ENCODE measurements at places on chromosomes 16 and 17.
A peak's percentile ranks its signal among the peaks of the same experiment; 100 is the strongest.

DNA sequence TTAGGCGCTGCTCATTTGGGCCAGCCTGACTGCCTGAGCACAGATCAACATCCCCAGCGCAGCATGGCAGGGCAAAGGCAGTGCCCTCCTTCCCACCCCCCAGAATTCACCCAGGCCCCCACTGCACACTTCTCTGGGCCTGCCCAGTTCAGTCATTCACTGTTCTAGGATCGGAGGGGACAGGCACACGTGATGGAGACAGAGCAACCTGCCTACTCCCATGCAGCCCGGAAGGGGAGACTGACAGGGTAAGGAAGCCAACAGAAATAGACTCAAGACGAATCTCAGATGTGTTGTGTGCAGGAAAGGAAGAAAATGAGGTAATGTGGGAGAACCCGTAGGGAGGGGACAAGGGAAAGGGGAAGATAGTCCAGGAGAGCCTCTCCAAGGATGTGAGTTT is 59.2 kb upstream of the LYRM9 start:
- no peak for DNase-seq

DNA sequence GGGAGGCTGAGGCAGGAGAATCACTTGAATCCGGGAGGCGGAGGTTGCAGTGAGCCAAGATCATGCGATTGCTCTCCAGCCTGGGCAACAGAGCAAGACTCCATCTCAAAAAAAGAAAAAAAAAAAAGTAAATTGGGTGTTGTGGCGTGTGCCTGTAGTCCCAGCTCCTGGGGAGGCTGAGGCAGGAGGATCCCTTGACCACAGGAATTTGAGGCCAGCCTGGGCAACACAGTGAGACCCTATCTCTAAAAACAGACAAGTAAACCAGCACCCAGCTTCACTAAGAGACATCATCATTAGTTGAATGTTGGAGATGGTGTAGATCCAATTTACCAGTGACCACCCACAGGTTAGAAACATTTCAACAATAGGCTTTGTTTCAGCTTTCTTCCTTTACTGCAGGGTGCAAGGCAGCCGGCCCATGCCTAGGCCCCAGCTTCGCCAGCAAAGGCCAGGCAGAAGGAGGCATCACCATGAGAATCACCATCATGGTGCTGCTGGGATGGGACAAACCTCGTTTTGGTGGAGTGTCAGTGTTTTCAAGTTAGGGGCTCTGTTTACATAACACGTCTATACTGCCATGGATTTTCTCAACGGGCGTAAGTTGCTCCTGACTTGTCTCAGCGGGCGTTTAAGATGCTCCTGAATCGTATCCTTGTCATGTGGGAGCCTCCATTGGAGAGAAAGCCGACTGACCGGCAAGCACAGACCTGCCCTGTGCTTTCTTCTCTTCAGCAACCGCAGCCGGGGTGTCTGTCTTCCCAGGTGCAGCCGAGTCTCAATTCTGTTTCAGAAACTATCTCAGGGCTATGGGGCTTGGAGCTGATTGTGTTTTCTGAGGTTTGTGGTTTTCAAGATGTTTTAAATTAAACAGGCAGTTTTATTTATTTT is 7.3 kb downstream of the TCF25 start:
- DNase-seq: no peak

DNA sequence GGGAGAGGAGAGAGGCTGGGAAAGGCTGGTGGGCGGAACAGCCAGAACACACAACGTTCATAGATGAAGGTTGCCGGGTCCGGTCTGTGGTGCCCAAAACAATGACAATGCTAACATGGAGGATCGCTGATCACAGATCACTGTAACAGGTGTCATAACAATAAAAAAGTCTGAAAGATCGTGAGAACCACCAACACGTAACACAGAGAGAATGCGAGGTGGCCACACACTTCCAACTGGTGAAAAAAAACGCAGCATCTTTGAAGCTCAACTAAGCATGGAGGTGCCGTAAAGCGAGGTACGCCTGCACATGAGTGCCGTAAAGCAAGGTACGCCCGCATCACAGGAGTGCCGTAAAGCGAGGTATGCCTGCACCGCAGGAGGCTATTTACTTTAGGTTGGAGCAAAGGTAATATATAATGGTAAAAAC is 42.3 kb downstream of the ABR start:
- DNase-seq: no peak

DNA sequence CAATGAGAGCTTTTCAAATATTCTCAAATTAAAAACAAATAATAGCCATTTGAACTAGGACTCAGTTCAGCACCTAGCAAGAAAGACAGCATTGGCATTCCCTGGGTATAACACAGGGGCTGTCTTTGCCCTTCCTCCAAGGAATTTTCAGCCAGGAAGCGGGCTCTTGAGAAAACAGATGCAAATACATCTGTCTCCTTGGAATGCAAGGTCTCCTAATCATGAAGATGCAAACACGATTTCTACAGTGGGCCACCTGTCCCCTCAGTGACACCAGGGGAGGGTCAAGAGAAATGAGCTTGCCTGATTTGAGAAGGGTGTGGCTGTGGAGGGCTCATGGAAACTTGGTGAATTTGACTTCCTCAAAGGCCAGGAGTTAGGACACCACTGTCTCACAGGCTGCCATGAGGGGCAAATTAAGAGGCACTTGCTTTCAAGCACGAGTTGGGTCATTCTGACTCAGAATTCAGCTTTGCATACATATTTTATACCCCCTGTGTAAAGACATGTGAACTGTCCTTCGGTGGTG is 24.5 kb upstream of the SUPT4H1 start:
- no peak for DNase-seq

DNA sequence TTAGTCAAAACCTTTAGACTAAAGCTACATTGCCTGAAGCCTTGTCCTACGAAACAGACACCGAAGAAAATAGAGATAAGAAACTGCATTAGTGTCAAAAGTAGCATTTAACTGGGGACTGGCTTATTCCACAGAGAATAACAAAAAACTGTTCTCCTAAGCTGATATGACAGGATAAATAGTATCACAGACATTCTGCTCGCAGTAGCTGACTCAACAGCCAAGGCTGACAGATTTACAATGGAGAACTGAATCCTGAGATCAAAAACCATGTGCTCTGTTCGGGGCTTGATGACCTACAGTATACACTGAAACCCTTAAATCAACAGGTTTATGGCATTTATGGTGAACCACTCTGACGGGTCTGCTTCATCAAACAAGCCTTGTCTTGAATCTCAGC is 25.5 kb downstream of the ADAMTS18 start:
- no peak for DNase-seq

GRCh38 chr17:72353502-72353901 is 232.7 kb downstream of the SOX9 start:
- DNase-seq: no peak

- DNase-seq: no peak
These were observed 4.1 kb upstream of the UBTF start for GRCh38 chr17:44223541-44224071.

- DNase-seq: peak; percentile 67
These were observed at the start of gene ARHGAP23 for GRCh38 chr17:38428112-38428642. TSS of gene ARHGAP23 (plus strand) at chr17:38428464. CDS start at chr17:38428486, 22 bp downstream.

DNA sequence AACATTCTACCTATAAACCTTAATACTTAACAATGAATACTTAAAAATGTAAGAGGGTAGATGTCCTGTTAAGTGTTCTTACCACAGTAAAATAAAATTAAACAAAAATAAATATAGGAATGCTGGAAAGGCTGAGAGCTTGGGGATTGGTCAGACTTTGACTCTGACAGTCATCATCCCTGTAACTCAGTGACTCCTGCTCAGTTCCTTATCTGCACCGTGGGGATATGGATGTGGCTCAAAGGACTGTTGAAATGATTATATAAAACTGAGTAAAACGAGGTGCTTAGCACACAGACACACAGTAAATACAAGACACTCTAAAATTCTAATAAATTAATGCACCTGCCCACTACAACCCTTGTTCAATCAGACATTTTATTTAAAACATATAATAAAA is 338.6 kb downstream of the TMEM114 start:
- no peak for DNase-seq

Measured in SW 1271 (cell line).